NCI-H446 (cell line): ENCODE measurements at places on chromosomes 5 and 9.
A peak's percentile ranks its signal among the peaks of the same experiment; 100 is the strongest.

- peak; percentile 42 for DNase-seq
Measured at GRCh38 chr9:110427497-110428104, 89.9 kb upstream of the TXNDC8 start.

DNA sequence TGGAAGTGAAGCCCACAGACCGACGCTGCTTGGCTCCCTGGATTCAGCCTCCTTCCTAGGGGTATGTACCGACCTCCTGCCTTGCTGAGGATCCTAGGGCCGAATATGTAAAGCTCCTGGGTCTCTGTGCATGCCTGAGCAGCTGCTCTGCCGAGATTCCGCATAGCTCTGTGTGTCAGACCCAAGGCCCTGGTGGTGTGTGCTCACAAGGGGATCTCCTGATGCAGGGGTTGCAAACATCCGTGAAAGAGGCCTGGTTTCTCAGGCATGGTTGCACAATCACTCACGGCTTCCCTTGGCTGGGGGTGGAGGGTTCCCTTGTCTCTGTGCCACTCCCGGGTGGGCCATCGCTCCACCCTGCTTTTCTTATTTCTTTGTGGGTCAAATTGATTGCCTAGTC lies 19.9 kb upstream of the SVEP1 start:
- DNase-seq, result no peak

GRCh38 chr9:133528001-133528875 lies 3.5 kb upstream of the MYMK start:
- DNase-seq, result no peak

- DNase-seq, result no peak
Measured at GRCh38 chr9:133507246-133507965, 17.4 kb downstream of the MYMK start.

DNA sequence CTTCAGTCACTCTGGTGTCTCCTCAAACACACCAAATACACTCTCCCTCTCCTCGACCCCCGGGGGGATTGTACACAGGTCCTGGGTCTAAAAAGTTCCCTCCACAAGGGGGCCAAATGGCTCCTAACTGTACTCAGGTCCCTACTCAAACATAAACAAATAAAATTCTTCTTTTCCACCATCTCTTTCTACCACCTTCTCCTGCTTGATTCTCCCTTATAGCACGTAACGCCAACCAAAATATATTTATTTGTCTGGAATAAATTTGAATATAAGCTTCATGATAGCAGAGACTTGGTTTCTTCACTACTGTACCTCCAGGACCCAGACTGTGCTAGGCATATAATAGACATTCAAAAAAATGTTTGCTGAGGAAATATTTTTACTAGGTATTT lies 21.4 kb downstream of the ZNF608 start:
- no peak for DNase-seq

GRCh38 chr9:136377341-136378169 lies 4.1 kb upstream of the CARD9 start:
- DNase-seq, result no peak

DNA sequence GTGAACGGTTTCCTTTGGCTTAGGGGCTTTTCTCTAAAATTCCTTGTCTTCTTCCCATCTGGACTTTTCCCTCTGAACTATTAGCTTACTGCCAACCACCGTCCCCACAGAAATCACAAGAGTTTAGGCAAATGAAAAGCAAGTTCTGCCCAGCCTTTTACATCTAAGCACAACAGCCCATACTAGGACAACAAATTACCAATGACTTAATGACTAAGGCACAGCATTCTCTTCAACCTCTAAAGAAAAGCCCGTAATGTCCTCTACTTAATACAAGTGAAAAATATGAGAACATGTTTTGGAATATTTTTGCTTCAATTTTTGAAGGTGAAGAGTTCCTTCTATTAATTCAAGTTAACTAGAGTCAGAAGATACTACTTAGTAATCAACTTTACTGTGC lies 1.2 kb downstream of the ZBTB5 start:
- no peak for DNase-seq

DNA sequence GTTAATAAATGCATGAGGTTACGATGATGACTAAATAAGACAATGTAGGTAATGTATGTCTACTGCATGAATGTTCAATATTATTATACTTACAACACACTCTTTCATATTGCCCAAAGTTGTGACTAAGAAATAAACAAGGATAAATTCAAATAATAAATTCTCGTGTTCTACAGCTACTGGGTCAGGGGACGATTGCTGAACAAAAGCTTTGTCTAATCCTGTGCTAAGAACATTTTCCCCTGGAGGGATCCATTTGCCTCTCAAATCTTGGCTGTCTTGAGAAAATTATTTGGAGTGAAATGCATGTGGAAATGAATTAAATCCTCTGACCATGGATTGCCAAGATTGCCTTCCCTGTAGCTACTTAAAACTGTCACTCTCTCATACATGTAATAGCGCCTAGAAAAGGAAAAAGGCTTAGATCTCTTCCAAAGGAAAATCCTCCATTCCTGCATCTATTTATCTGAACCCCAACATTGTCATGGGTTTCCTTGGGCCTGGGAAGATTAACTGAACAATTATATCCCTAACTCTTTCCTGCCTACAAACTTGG lies 893.8 kb upstream of the ACO1 start:
- DNase-seq, result no peak

DNA sequence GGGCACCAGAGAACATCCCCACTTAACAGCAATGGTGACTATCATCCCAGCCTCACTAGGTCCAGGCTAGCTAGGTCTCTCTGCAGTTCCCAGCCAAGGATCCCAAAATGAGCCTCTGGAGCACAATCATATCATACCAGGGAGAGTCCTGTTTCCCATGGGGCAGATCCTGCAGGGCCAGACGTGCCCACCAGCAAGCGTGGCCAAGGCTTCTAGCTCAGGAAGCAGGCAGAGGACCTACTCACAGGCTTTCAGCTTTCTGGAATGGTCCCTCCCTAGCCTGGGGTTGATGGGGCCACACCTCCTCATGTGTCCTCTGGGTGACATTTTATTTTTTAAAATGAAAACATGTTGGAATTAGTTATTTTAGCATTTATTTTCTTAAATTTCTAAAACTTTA lies 45.7 kb upstream of the PITX1 start:
- DNase-seq, result no peak

DNA sequence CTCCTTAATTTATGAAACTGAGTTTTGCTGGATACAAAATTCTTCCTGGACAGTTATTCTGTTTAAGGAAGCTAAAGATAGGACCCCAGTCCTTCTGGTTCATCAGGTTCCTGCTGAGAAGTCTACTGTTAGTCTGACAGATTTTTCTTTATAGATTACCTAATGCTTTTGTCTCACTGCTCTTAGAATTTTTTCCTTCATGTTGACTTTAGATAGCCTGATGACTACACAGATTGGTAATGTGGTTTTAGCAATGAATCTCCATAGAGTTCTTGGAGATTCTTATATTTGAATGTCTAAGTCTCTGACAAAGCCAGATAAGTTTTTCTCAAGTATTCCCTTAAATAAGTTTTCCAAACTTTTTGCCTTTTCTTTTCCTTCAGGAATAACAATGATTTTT lies 419.7 kb downstream of the CDH10 start:
- no peak for DNase-seq

- DNase-seq, result no peak
Measured at GRCh38 chr5:68027519-68027918, 188.0 kb upstream of the PIK3R1 start.

GRCh38 chr5:28691526-28691925 lies 1653.1 kb upstream of the CDH9 start:
- DNase-seq, result no peak
